ENCODE measurements at places on chromosomes 7 and 10.

DNA sequence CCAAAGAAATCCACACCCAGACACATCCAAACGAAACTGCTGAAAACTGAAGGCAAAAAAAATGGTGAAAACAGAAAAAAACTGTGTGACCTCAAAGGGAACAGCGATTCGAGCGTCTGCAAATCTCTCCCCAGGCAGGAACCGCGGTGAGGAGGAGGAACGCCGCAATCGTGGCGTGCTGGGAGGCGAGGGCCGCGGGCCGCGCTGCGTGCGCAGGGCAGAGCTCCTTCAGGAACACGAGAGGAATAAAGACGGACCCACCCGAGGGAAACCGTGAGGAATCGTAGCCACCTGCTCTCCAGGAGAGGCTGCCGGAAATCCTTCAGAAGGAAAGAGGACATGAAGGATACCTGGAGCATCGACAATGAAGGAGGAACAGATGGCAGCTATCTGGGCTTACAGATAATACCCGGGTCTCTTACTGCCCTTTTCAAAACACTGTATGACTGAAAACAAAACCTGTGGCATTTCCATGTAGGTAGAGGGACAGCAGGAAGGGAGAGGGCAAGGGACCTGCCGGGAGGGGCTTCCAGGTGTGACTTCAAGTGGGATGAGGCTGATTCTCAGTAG lies 266.0 kb downstream of the MAD1L1 start:
- no peak for DNase-seq

- DNase-seq: no peak
These were observed 95.0 kb downstream of the DYNC1I1 start for GRCh38 chr7:95867309-95867708.

- DNase-seq: no peak
These were observed 278.0 kb downstream of the ADRA2A start for GRCh38 chr10:111354859-111355258.

DNA sequence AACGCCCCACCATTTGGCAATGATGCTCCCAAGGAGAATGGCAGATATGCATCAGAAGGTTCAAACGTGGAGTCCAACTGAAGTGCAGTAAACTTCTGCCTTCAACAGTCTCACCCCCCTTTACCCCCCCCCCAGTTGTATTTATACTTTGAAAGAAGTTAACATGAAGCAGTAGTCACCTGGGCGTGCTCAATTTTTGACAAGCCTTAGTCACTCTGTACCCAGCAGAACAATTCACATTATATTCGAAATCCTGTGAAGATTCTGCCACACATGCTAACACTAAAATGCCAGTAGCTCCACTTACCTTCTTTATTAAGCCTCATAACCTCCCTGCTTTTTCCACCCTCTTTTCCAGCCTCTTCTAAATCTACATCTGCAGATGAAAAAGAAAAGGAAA lies 894 bp downstream of the ATXN7L1 start:
- DNase-seq: no peak

GRCh38 chr10:74502963-74503608 lies 323.3 kb upstream of the KAT6B start:
- no peak for DNase-seq

- DNase-seq: no peak
These were observed 86.2 kb upstream of the ANLN start for GRCh38 chr7:36303202-36304098.

DNA sequence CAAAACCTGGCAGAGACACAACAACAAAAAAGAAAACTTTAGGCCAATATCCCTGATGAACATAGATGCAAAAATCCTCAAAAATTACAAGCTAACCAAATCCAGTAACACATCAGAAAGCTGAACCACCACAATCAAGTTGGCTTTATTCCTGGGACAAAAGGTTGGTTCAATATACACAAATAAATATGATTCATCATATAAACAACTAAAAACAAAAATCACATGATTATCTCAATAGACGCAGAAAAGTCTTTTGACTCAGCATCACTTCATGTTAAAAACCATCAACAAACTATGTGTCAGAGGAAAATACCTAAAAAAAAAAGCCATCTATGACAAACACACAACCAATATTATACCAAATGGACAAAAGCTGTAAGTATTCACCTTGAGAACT lies 283.5 kb downstream of the THSD7A start:
- DNase-seq: no peak

DNA sequence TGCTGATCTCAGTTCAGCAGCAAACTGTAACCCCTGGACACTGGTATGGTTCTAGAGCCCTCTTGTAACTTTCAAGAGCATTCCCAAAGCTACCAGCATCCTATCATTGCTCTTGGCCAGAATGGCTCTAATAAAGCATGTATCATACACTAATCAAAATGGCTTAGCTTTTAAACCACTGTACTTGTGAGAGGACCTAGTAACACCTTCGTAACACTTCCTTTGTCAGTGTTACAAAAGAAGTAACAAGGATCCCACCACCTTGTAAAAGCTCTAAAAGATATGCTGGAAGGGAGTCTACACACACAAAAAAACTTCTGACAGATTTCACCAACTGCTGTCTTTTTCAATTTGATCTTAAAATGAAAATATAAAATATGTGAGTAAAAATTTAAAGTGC lies 144.7 kb downstream of the ALOX5 start:
- DNase-seq: no peak

GRCh38 chr10:34298346-34298818 lies 516.7 kb downstream of the PARD3 start:
- no peak for DNase-seq

GRCh38 chr10:2488446-2489005 lies 578.8 kb upstream of the PFKP start:
- DNase-seq: no peak

GRCh38 chr7:112431803-112432202 lies 18.5 kb upstream of the IFRD1 start:
- DNase-seq: no peak

DNA sequence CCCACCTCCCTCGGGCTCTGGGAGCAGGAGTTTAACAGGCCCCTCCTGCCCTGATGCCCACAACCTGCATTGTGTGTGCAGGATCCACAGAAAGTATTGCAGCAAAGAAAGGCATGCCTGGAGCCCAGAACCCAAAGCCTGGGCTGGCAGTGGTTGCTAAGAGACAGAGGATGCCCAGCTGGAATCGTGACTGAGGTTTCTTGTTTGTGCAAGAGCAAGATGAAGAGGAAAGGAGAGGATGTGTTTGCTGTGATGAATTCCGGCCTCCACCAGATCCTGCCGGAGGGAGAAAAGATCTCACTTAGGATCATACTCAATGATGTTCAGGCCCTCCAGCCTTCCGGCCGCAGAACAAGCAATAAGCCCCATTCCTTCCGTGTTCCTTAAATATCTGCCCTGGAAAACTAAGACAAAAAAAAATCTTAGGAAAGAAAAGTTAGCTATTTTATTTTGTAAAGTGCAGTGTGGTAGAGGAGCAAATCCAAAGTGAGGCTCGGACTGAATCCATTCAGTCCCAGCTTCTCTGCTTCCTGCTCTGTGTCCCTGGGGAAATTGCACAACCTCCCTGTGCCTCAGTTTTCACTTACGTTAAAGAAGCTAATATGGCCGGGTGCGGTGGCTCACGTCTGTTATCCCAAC lies 57.1 kb downstream of the SLIT1 start:
- no peak for DNase-seq

DNA sequence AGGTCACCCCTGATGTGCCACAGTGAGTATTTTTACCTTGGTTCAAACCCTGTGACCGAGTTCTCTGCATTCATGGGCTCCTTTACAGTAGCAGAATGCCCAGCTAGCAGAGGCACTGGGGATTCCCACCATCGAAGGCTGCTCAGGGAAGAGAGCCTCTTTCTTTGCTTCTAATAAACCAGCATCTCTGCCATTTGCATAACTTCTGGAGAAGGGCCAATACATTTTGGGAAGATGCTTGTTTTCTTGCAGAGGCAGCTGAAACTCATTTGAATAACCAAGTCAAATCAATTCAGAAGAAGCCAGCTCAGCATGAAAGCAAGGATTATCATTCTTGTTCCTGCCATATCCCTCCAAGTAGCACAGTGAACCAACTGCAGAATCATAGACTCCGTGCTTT lies 82.9 kb upstream of the WDR11 start:
- DNase-seq: no peak

DNA sequence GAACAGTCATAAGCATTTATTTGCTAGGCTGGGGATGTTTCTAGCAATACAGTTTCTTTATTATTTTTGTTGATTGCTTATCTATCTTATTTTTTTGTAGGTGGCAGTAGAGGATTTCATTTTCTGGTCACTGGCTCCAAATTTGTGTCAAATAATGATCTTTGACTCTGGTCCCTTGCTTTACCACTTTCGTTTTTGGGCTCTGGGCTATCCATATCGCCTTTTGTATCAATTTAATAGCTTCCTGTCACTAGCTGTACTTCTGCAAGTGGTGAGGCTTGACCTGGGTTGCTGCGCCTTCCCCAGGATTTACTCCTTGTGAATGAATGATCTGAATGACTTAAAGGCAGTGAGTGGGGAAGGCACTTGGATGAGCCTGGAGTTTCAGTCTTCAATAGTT lies 48.4 kb downstream of the MDFIC start:
- DNase-seq: no peak

DNA sequence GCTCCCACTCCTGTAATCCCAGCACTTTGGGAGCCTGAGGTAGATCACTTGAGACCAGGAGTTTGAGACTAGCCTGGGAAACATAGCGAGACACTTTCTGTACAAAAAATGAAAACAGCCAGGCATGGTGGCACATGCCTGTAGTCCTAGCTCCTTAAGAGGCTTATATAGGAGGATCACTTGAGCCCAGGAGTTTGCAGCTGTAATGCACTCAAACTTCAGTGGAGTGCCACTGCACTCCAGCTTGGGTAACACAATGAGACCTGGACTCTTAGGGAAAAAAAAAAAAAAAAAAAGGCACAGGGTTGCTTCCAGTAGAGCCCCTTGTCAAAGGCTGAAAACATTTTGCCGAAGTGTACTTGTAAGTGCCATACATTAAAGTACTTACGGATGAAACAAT lies 195.3 kb downstream of the PHTF2 start:
- DNase-seq: no peak

Data from stimulated activated CD8-positive, alpha-beta memory T cell treated with anti-CD3 and anti-CD28 coated beads, Interleukin-7, amount 100 ng/mL, for 1 hour (primary cell).